ENCODE measurements at places on chromosomes 16 and 17.

GRCh38 chr16:85970738-85971137 lies 71.8 kb downstream of the IRF8 start:
- DNase-seq: no peak

DNA sequence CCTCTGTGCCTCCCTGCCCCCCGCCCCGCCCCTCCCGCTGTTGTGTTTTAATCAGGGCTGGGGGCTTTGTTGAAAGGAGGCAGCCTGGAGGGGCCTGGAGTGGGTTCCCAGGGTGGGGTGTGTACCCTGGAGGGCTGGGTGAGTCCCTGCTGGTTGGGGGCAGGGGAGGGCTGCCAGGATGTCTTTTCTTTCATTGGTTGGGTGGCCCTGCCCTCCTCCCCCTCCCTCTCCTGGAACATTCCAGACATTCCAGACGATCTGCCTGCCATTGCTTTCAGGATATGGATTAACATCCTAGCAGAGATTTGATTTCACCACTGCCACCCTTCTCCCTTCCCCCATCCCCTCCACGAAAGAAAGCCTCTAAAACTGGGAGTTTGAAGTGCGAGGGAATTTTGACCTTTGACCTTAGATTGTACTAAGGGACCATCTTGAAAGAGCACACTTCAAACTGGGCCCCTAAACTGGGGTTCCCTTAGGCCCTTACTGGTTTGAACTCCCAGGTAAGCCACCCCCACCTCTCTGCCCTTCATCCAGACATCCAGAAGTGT lies 25.3 kb downstream of the IGF2BP1 start:
- no peak for DNase-seq

- DNase-seq: no peak
These were observed 24.7 kb upstream of the TBX4 start for GRCh38 chr17:61427567-61427966.

GRCh38 chr16:17246268-17246885 lies 224.4 kb downstream of the XYLT1 start:
- DNase-seq: no peak

DNA sequence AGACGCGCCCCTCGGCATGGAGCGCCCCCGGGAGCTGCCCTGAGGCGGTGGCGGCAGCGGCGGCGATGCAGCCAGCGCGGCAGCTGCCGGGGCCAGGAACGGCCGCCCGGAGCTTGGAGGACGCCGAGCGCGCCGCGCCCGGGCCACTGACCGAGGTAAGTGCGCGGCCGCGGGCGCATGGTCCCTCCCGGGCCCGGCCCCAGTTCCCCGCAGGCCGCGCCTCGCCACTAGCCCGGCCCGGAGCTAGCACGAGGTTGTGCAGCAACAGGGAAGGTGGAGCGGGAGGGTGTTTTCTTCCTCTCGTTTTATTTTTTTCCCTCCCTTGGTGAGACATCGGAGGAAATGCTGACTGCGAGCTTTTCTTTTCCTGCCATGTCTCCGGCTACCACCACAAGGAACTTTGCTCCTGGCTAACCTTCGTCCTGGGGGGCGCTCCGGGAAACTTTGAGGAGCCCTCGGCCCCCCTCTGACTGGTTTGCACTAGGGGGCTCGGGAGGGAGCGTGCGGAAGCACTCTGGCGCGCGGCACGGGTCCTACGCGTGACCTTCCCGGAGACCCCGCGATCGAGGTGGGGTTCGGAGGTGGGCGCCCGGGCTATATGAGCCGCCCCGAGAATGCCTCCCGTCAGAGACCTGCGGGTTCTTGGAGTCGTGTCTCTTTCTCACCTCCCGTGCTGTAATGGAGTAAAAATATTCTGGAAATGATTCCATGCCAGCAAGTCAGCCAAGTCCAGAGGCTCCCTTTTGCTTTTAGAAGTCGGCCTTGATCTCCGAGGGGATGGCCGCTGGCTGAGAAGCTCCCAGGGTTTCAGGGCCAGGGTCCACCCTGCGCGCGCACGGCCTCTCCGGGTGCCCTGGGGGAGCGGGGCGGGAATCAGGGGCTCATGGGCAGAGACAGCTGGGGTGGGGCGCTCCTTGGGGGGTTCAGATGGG lies 868 bp downstream of the KCNJ12 start:
- no peak for DNase-seq

DNA sequence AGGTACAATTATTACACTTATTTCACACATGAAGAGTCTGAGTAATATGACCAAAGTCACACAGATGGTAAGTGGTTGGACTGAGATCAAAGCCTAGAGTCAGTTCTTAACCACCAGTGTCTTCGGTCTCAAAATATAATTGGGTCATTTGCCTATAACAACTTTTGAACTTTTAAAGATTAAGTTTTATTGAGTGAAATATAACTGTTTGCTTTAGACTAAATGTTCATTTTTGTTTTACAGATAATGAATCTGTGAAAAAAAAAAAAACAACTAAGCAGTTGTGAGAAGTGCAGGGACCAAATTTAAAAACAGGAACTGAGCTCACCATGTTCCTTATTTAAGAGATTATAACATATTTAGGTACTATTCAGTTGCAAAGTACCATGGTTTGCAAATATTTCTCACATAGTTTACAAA lies 150.1 kb downstream of the ITFG1 start:
- DNase-seq: no peak

DNA sequence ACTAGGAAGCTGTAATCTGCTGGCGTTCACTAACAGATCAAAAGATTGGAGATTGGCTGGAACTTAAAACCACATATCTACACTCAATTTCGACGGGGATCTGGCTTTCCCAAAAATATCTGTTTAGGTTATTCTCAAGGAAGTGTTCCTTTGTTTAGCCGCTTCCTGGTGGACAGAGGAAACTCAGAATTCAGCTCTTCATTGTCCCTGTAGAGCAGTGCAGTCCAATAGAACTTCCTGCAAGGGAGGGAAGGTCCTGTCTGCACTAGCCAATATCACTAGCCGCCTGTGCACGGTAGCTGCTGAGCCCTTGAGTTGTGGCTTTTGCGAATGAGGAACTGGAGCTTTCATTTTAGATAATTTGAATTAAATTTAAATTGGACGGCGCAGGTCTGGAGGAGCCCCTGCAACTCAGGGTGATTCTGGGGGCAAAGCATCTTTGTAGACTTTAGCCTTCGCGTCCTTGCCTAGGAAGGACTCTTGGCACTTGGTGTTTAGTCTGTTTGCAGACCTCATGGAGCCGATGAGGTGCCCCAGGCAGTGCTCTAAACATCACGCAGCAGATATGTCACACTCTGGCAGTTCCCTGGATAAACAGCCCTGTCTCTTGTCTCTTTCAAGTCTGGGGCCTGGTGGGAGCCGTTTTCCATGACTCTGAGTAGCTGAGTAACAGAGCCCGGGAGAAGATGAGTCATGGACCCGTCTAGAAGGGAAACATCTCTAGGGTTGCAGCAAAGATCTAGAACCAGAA lies 122.2 kb downstream of the CCDC182 start:
- peak; percentile 84 for DNase-seq

DNA sequence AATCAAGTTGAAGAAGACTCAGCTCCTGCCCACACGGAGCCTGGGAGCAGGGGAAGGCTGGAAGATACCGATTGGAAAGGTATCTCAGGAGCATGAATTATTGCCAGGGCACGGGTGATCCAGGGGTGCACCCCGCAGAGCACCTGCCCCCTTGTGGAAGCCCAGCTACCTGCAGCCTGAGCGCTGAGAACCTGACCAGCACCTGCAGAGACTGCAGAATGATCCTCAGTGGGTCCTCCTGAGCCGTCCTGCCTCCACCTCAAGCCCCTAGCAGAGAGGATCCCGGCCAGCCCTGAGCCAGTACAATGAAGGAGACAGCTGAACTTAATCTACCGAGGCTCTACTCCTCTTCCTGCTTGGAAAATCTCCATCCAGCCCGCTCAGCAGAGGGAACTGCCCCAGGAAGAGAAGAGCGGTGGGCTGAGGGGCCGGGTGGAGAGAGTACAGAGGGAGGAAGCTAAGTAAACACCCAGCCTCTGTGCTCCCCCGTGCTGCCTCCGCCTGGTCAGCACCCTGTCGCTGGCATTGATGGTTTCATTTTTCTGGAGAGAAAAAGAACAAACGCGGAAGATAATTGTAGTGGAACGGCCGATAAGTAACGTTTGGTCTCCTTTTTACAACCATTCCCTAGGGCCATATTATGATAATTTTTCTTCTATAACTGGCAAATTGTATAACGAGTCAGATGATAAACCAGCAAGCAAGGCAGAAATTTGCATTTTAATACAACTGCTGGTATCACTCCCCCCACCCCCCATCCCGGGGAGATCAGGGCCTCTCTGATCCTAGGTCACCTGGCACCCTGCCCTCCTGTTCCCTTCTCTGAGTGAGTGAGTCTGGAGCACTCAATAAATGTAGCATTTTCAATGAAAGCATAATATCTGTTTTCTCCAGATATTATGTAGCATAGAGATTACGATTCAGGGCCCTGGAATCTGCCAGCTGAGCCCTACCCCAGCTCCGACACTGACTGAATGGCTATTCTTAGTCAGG lies 204.5 kb upstream of the RPL38 start:
- no peak for DNase-seq

- peak; percentile 82 for DNase-seq
These were observed 35.0 kb upstream of the SLC5A10 start for GRCh38 chr17:18916816-18917500.

DNA sequence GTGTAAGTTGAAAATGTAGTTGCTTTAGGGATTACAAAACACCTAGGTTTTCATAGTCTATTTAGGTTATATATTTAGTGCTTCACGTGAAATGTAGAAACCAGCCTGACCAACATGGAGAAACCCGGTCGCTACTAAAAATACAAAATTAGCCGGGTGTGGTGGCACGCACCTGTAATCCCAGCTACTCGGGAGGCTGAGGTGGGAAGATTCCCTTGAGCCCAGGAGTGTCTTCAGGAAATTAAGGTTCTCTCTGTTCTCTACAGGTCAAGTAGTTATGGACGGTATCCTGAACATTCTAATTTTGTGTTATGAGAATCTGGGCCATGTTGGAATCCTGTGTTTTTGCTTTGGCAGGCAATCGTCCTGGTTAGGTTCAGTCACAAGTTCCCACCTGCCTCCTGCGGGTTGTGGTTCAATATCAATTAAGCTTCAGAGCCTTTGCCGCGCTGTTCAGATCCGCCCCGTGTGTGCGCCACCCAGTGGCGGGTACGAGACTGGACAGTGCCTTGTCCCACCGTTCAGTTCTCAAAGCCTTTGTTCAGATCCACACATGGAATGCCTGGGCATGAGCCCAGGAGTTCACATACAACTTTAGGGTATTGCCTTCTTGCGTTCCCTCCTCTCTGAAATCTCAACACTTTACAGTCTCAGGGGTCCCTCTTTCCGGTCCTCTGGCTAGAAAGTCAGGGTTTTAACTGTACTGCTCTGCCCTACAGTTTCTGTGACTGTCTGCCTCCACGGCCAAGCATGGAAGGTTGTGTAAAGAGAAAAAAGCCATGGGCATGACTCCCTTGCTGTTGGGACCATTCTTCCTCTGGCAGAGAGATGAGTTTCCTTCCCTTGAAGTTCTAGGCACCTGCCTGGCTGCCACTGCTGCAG lies 41.7 kb downstream of the HEATR6 start:
- DNase-seq: peak; percentile 48

- DNase-seq: peak; percentile 10
These were observed 508 bp downstream of the FLCN start for GRCh38 chr17:17236295-17237025.

DNA sequence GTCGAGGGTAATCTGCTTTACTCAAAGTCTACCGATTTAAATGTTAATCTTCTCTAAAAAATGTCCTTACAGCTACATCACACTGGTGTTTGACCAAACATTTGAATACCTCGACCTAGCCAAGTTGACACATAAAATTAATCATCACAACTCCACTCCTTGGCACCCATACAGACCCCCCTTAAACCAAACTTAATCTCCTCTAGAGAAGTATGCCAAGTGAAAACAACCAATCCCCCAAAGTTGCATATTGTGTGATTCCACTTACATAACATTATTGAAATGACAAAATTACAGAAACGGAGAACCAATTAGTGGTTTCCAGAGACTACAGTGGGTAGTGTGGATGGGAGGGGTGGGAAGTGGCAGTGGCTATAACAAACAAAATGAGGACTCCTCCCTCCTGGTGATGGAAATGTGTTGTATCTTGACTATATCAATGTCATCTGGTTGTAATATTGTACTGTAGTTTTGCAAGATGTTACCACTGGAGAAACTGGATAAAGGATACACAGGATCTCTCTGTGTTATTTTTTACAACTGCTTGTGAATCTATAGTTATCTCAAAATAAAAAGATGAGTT lies 39.4 kb downstream of the CAPNS2 start:
- no peak for DNase-seq

Data from foreskin melanocyte (primary cell).